ENCODE measurements at places on chromosomes 12 and 14.
A peak's percentile ranks its signal among the peaks of the same experiment; 100 is the strongest.

GRCh38 chr14:56087671-56088471 lies 30.3 kb upstream of the PELI2 start:
- no peak for DNase-seq

DNA sequence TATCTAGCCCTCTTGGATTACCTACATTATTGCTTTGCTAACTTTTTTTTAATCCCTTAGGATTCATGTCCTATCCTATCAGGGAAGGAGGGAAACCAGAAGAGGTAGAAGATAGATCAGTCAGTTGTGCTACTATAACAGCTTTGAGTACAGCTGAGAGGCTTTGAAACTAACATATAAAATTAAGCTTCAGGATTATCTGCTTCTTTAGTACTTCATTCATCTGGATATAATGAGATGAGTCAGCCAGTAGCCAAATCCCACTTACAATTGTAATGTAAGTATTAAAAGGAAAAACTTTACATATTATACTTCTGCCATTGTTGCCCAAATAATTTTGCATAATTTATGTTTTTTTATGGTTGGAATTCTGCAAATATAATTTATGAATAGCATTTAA lies 33.4 kb upstream of the ANO6 start:
- no peak for DNase-seq

- DNase-seq: no peak
Observed at GRCh38 chr12:14886271-14886670, 617 bp upstream of the MGP start.

- DNase-seq: peak; percentile 19
Observed at GRCh38 chr14:35855876-35856481, 29.8 kb downstream of the BRMS1L start.

DNA sequence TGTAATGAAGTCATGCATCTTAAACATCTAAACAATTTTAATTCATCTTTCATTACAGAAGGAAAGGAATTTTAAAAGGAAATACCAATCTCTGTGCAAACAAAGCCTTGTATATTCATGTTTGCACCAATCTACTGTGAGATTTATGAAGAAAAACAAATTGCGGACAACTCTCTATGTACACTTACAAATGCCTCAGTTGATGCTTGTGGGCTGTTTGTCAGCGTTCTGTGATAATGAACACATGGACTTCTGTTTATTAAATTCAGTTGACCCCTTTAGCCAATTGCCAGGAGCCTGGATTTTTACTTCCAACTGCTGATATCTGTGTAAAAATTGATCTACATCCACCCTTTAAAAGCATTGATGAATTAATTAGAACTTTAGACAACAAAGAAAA lies 5.4 kb downstream of the GPR65 start:
- DNase-seq: no peak
